ENCODE measurements at places on chromosomes 12 and 14.

- peak; percentile 18 for DNase-seq
Measured at GRCh38 chr12:117134059-117134458, 34.8 kb upstream of the TESC start.

DNA sequence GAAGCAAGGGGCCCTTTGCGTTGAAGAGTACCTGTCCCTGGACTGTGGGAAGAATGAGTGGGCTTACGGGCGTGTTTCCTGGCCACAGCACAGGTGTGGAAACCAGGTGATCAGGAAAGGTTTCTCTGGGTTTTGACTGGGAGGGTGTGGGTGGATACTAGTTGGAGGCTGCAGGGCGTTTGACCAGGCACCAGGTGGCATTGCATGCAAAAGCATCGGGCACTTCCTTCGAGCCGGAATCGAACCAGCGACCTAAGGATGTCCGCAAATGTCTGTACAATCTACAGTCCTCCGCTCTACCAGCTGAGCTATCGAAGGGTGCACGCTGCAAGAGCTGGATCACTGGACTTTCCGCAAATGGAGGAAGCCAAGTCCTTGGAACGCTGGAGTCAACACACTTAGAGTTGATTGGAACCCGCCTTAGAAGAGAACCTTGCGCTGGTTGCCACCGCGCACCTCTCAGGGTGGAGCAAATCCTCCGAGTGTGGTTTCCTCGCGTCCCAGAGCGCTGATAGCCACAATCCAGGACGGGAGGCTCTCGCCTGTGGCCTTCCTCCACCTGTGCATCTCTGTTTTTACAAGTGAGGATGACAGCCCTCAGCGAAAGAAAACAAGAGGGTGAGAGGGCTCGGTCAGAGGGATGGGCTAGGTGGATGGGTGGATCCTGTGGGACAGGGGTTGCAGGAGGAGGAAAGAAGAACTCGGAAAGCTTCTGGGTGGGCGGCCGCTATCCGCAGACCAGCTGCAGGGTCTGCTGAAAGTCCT lies 21.2 kb upstream of the RNASE4 start:
- peak; percentile 76 for DNase-seq

- DNase-seq: no peak
Measured at GRCh38 chr12:31033146-31033545, 40.5 kb upstream of the DDX11 start.

DNA sequence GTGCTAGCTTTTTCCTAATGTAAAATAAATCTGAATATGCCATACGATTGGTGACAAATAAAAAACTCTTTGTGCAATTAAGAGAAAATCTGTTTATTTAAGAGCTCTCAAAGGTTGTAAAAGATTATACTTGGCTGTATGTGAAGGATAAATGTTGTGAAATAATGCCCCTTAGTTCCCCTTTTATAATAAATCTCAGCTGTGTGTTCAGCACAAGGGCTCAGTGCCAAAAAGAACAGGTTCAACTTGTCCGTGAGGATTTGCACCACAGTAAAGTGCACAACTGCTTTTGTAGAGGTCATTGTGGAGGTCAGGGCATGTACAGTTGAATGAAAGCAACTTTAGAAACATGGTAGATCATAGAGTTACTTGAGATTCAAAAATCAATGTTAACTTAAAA lies 118.6 kb downstream of the TRMT5 start:
- DNase-seq: no peak

- DNase-seq: no peak
Measured at GRCh38 chr12:125734137-125734536, 668.9 kb downstream of the AACS start.

DNA sequence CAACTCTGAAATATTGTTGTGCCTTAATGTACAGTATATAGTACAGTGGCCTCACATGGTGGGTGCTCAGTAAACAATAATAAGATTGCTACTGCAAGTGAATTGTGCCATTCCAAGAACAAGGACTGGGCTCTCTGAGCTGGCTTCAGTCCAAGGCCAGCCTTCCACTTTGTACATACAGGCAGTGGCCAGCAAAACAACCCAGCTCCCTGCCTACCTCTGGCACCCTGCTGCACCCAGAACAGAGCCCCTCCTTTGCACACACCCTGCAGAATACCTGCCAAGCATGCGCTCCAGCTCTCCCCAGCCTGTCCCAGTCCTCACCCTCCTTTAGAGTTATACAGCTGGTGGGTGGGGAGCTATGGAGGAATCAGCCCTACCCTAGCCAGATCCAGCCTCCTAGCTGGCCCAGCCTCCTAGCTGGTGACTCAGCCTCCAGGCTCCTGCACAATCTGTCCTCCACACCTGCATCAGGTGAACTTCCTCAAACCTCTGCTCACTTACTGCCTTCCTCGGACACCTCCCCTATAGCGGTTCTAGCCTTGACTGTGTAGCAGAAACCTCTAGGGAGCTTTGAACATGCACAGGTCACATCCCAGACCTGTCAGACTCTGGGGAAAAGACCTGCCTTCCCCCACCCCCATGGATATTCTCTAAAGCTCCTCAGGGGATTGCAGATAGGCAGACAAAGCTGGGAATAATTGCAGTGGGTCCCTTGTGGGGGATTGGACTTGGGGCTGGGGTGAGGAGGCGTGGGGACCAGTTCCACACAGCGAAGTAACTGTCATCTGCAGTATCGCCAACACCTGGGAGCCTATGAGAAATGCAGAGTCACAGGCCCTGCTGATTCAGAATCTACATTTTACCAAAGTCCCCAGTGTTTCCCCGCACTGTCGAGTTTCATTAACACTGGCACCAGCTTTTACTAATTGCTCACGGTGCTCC lies 17.9 kb downstream of the ZDHHC22 start:
- no peak for DNase-seq

DNA sequence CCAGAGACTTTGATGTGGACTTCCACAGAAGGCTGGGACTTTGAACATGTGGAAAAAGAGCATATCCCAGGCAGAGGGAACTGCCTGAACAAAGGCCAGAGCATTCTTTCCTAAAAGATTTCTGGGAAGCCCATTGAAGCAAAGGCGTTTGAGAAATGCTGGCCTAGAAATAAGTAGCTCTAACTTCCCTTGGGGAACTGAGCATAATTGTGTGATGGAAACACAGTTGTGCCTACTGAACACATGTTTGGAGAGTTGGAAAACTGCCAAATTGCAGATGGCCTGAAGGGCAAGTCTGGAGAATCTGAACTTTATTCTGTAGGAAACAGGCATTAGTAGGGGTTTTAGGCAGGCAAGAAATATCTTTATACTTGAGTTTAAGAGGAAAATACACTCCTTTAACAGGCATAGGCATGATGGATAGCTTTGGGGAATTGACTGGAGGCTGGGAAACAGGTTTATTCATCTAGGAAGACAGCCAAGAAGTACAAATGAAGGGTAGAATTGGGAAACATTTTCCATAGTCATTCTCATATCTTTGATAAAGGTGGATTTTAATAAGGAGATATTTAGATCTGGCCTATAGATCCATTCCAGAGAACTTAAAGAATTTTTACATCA lies 134.1 kb downstream of the TPH2 start:
- no peak for DNase-seq

GRCh38 chr14:80906946-80907345 lies 34.6 kb downstream of the CEP128 start:
- DNase-seq: no peak

DNA sequence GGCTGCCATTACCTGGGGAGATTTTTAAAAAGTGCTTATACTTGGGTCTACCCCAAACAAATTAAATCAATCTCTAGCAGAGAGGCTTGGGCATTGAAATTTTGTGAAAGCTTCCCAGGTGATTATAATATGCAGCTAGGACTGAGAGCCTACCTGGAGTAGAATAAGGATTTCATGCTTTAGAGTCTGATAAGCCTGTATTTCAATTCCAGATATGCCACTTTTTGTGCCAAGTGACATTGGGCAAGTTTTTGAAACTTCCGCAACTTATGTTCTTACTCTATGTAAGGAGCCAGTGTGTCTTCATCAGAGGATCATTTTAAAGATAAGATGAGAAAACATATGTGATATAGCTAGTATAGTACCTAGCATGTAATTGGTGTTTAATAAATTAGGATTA lies 159.8 kb upstream of the LRIG3 start:
- no peak for DNase-seq

DNA sequence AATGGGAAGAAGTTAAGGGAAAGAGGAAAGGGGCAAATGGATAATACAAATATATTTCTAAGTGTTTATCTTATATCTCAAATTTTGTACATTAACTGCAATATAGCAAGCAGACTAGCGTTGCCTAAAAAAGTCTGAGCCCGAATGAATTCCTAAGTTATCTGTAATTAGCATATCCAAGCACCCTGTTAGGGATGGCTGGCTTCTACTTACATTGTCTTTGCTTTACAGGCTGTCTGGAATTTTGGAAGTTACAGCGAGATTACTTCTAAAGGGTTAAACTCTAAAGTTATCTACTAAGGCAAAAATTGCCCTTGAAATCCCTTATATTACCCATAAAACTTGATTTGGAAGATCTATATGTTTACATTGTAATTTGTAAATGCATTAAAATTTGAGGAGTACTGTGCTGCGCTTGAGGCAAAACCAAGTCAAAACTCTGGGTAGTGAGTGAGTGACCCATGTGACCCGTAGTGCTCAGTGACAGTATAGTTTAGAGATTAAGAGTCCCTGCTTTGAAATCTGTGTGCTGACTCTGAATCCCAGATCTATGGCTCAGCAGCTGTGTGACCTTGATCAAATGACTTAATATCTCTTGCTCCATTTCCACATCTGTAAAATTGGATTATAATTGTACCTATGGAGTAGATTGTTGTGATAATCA lies 17.3 kb upstream of the LIN7A start:
- DNase-seq: no peak

DNA sequence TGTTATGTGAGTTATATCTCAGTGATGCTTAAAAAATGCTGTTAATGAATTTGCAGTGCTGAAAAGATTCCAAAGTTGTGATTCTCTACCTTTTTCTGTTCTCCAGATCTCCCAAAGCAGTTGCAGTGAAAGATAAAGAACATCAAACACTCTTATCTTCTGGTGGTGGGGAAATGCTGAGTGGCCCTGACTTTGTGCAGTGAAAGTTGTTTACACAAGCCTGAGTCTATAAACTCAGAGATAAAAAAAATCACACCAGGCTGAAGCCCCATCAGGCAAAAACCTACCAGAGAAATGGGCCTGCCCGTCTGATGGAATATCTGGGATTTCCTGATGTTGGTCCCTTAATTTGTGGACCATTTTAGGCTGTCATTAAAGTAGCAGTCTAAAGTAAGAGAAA lies 46.1 kb downstream of the RASSF3 start:
- DNase-seq: no peak

DNA sequence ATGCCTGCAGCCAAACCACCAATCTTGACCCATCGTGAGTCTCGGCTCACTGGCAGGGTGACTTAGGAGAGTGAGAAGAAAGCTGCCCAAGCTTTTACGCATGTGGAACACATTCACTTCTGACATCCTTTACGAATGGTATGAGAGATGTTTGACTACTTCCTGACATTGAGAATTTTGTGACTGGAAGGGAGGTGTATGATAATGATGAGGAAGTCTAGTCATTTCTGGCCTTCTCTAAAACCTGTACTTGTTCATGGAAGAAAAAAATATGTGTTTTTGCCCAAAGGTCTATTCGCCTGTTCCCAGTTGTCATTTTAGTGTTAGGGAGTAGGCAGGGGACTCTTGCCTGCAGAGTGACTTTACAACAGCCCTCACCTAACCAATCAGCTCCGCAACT lies 227.2 kb upstream of the ATP2B1 start:
- DNase-seq: no peak

- DNase-seq: no peak
Measured at GRCh38 chr14:72636871-72637270, 257.0 kb downstream of the DPF3 start.

- DNase-seq: peak; percentile 75
Measured at GRCh38 chr12:124992874-124993625, 395 bp upstream of the BRI3BP start.

- no peak for DNase-seq
Measured at GRCh38 chr12:3145033-3145432, 67.9 kb downstream of the TSPAN9 start.

GRCh38 chr14:22864979-22865378 lies 6.6 kb upstream of the LRP10 start:
- no peak for DNase-seq

DNA sequence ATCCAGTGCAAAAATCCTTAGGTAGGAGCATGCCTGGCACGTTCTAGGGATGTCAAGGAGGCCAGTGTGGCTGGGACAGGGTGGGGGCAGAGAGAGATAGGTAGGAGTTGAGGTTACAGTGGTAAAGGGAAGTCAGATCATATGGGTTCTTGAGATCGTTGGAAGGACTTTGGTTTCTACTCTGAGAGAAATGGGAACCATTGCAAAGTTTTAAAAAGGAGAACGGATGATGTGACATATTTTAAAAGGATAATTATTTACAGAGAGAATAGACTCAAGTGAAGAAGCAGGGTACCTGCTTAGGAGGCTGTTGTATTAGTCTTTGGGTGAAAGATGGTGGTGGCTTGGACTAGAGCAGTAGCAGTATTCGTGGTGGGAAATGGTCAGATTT lies 47.6 kb upstream of the ATP2B1 start:
- no peak for DNase-seq

GRCh38 chr14:65810322-65810721 lies 397.8 kb downstream of the FUT8 start:
- no peak for DNase-seq

DNA sequence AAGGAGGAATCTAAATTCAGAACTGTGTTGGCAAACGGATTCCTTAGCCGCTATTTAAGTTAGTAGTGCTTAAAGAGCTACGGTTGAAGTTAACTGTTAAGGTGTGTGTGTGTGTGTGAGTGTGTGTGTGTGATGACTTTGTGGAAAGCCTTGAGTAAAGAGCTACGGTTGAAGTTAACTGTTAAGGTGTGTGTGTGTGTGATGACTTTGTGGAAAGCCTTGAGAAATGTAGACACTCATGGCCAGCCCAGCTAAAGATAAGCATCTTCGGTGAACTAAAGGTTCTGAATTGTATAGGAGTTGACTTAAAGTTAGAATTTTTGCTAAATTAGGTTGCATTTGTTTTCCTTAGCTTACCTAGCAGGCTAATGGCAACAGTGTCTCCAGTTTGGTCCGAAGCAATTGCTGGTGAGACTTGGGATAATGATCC lies 1.4 kb downstream of the KTN1 start:
- DNase-seq: no peak

GRCh38 chr12:6382371-6382770 lies 1.6 kb upstream of the LTBR start:
- no peak for DNase-seq

DNA sequence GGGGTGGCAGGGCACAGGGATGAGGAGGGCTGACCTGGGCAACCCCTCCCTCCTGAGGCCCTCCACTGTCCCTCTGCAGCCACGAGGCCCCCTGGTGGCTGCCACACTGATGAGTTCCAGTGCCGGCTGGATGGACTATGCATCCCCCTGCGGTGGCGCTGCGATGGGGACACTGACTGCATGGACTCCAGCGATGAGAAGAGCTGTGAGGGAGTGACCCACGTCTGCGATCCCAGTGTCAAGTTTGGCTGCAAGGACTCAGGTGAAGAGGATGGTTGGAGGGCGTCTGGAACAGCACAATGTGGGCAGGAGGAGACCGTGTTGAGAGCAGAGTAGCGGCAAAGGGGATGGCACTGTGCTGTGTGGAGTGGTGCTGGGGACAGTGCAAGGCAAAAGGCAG lies 25.7 kb upstream of the LRP1-AS start:
- no peak for DNase-seq

GRCh38 chr14:92813201-92813600 lies 19.1 kb downstream of the GOLGA5 start:
- no peak for DNase-seq

GRCh38 chr12:74108729-74109128 lies 428.9 kb upstream of the ATXN7L3B start:
- DNase-seq: no peak

All from stimulated activated CD4-positive, alpha-beta T cell treated with anti-CD3 and anti-CD28 coated beads, Interleukin-1b, Interleukin-23, amount 100 ng/mL, for 24 hours (primary cell).